ENCODE measurements at places on chromosomes 1 and 21.
A peak's percentile ranks its signal among the peaks of the same experiment; 100 is the strongest.

- no peak for DNase-seq
These were observed 2.9 kb downstream of the TNFAIP8L2 start for GRCh38 chr1:151159373-151159772.

GRCh38 chr1:21129407-21129806 is 47.3 kb downstream of the EIF4G3 start:
- DNase-seq, result no peak

GRCh38 chr1:2322065-2322571 is 69.2 kb downstream of the MORN1 start:
- no peak for DNase-seq

GRCh38 chr1:55285834-55286233 is 70.7 kb upstream of the USP24 start:
- no peak for DNase-seq

DNA sequence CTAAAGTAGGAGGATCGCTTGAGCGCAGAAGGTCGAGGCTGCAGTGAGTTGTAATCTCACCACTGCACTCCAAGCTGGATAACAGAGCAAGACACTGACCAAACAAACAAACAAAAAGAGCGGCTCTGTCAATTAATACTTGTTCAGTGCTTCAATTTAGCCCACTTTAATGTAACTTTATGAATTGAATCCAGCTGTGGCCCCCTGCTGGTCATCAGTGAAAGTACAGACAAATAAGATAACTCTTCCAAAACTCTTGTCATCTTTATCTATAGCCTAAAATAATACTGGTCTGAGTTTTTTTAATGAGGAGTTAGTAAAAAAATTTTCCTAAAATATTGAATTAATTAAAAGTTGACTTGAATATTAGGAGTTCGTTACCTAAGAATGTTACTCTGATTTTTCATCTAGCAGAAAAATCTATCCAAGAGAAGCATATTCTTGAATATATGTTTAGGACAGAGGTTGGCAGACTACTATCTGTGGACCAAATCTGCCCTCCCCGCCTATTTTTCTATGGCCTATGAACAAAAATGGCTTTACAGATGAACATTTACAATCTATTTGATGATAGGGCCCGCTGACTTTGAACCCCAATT is 26.1 kb downstream of the ATP5PF start:
- peak; percentile 13 for DNase-seq

DNA sequence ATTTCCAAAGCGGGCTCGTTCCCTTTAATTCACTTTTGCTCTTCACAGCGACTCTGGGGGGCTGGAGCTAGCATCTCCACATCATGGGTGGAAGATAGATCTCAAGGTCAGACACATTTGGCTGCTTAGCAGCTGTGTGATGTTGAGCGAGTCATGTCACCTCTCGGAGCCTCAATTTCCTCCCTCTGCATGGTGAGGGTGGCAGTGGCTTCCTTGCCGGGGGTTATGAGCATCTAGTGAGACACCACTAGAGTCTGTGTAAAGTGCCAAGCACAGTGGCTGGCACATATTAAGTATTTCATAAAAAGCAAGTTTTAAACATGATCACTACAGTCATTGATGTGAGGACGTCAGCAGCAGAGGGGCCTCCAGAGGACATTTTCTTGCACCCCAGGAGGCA is 16.9 kb upstream of the ECE1 start:
- no peak for DNase-seq
